ENCODE measurements at places on chromosomes 11 and 22.

GRCh38 chr22:49768951-49769690, 58.6 kb downstream of the BRD1 start:
- no peak for DNase-seq

- peak; percentile 64 for DNase-seq
Observed at GRCh38 chr11:8006349-8006977, 19.3 kb downstream of the EIF3F start.

DNA sequence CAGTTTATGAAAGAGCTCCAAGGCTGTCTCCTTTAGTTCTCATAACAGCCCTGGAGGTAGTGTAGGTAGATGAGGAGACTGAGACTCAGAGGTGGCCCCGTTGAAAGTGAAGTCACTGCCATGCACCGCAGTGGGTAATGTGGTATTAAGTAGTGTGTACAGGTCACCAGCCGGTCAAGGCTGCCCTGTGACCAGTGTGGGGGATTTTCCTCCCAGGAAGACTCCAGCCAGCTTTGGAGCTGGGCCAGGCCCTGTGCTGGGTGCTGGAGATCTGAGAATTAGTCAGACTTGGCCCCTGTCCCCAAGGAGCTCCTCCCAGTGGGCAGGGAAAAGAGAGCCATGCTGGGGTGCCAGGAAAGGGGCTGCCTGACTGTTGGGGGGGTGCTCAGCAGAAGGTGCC, 5.3 kb downstream of the OMP start:
- peak; percentile 89 for DNase-seq

- no peak for DNase-seq
Observed at GRCh38 chr22:31904651-31905050, 39.7 kb upstream of the YWHAH start.

GRCh38 chr11:80144897-80145594, 704.2 kb upstream of the TENM4 start:
- DNase-seq = no peak

DNA sequence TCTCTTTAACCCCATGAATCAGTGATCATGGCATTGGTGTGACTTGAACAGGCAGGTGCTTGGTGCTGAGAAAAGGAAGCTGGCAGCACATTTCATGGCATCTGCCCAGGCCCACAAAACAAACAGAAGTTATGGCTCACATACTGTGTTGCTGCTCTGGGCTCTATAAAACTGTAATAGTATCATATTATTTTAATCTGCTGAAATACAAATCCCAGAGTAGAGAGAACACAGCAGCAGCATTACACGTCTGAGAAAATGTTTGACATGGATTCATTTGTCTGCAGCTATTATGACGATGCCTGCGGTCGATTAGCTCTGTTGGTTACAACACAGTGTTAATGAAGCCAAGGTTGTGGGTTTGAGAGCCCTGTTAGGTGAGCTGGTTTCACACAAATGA, 80.8 kb downstream of the ALX4 start:
- DNase-seq = no peak

DNA sequence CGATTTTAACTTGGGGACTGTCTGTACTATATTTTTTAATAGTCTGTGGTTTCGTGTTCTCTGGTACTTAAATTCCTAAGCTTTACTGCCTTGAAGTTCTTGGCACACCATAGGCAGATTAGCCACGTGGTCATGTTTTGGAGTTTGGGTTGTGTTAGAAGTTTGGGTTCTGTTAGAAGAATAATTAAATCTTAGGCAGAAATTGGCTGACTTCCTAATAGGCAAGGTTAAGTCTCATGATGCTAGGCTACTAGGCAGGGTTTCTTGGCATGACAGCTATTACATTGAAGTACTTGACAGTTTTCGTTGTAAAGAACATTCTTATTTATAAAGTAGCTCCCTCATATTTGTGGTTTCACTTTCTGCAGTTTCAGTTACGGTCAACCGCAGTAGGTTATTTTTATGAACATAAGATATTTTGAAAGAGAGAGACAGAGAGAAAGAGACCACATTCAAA, 30.0 kb upstream of the MMP7 start:
- peak; percentile 59 for DNase-seq

- no peak for DNase-seq
Observed at GRCh38 chr11:46692450-46692849, 8.0 kb downstream of the ARHGAP1 start.

DNA sequence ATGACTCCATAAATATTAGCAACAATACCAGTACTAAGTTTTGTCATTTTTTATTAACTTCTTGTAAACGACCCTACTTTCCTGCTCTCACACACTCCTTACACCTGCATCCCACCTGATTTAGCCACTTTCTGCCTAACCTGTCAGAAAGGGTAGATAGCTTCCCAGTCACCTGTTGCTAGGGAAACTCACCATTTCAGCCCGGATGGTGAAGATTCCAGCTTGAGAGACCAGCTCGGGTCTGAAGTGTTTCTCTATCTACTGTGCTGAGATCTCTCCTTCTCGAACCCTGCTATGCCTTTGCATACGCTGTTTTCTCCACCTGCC, at the start of gene PARVG:
Gene PARVG (plus strand): TSS at position 220 of the 327 bp plus-strand sequence. CDS start 2,405 bp downstream, outside the sequence.
- DNase-seq = peak; percentile 45

DNA sequence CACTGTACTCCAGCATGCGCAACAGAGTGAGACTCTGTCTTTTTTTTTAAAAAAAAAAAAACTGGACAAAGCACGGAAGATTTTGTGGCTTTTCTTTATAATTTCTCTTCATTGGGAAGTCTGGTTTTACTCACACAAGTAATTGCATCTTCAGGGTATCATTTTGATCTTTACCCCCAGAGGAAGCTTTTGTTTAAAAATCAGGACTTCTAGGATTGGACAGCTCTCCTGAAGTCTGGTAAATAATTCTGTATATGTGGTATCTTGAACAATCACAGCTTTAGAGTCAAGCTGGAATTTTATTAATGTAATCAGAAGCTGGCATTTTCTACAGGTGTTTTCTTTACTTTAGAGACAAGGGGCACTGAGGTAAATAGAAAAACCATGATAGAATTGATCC, 208.1 kb upstream of the NARS2 start:
- no peak for DNase-seq

DNA sequence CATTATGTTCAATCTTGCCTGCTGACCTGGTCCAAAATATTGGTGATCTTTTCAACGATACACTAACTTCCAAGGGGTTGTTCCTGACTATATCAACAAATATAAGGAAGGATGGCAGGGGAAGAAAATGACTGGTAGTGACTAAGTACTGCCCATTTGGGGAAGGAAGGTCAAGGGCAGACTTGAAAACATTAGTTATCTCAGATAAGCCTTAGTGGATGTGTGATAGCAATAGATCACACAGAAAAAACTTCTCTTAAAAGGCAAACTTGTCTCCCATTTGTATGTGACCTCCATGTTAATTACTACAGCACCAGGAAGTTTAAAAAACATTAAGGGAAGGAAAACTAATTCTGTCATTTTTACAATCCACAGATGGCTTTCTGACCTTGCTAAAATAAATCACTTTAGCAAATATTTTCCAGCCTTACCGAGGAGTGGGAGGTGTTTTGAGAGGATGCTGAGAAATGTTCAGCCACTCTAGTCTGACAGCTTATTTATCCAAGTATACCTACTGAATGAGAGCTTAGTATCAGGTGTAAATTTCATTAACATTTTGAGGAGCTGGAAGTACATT, 88.2 kb upstream of the DDI1 start:
- DNase-seq = no peak

GRCh38 chr11:42770444-42771065, 541.2 kb upstream of the API5 start:
- no peak for DNase-seq

DNA sequence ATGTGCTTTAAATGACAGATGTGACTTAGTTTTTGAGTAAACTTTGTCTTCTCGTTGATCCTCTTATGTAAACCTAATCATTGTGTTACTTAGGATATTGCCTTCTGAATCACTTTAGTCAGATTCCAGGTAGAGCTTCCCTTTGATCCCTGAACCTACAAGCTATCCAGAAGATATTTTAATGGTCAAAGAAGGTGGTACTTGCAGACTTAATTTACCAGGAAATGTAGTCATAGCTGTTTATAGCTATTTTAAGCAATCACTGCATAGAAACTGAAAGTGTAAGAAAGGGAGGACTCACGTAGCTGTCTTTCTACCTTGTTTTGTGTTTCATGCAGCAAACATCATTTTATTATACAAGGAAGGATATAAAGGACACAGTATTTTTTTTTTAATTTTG, 189.5 kb downstream of the DDX10 start:
- DNase-seq = no peak

DNA sequence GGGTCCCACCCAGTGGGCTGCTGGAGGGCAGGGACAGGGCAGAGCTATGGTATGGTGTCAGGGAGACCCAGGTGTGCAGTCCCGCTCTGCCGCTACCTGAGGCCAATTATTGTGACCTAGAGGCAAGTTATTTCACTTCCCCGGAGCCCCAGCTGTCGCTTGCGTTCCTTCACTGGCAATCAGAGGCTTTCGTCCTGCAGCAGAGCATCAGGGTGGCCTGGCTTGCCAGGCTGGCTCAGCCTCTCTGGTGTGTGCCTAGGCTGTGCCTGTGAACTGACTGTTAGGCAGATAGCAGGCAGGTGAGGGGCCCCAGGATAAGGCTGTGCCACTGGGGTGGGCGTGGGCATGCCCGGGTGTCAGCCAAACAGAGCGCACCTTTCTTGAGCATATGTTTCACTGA, 31.4 kb downstream of the GLB1L2 start:
- DNase-seq = no peak

DNA sequence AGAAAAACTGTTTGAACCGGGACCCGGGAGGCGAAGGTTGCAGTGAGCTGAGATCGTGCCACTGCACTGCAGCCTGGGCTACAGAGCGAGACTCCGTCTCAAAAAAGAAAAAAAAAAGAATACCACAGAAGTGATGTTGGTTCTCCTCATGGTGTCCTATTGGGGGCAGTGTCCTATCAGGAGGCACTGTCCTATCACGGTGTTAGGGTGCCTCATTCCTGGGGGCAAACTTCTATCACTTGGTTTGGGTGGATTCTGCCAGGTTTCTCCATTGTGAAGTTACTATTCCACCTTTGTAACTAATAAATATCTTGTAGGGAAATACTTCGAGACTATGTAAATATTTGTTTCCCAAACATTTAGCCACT, 19.6 kb downstream of the PRR14L start:
- DNase-seq = no peak

- no peak for DNase-seq
Observed at GRCh38 chr22:38304526-38304925, 12.7 kb downstream of the CSNK1E start.

DNA sequence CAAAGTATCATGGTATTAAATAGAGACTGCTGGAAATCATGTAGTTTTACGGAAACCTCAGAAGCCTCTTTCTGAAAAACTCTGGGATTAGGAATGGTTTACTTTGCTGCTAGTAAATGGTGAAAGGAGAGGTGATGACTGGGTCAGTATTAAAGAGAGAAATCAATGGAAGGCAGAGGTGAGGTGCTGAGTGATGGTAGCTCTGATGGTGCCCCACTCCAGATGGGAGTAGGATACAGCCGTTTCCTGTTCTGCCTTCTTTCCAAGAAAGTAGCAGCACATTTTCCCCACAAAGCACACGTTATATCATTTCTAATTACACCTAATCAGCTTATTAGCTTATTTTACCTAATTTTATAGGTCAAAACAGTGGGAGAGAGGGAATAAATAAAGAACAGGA, 267.6 kb upstream of the PITPNB start:
- no peak for DNase-seq

DNA sequence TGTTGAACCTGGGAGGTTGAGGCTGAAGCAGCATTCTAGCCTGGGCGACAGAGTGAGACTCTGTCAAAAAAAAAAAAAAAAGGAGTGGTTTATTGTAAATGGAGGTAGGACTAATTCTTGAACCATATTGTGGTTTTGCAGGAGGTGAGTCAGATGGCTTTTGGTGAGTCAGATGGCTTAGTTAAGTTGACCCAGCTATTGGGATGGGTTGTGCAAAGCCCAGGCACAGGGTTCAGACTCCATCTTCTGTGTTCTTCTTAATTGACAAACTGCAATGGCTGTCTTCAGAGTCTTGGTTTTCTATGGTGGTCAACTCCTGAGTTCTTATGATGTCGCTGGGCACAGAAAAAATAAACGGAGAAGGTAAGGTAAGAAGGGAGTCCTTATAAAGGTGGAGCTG, 182.7 kb downstream of the ADAMTS15 start:
- DNase-seq = peak; percentile 93

GRCh38 chr11:118198370-118198769, 21.9 kb upstream of the SCN2B start:
- DNase-seq = peak; percentile 73

DNA sequence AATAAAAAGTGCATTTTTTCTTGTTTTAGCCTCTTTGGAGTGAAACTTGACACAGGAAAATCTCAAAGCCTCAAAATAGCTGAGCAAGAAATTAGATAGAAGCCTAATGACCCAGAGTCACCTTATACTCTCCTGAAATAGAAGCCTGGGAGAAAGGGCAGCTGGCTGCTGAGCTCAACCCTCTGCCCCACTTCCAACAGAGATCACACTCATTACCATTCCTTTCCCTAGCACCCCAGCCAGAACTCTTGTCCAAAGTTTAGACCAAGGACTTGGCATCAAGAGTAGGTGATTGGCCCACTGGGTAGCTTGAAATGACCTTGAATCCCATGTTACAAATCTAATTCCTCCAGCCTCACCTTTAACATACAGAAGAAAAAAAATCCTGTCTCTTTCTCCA, 62.7 kb upstream of the AMOTL1 start:
- DNase-seq = no peak

GRCh38 chr11:64891215-64891848, 12.9 kb upstream of the EHD1 start:
- no peak for DNase-seq

DNA sequence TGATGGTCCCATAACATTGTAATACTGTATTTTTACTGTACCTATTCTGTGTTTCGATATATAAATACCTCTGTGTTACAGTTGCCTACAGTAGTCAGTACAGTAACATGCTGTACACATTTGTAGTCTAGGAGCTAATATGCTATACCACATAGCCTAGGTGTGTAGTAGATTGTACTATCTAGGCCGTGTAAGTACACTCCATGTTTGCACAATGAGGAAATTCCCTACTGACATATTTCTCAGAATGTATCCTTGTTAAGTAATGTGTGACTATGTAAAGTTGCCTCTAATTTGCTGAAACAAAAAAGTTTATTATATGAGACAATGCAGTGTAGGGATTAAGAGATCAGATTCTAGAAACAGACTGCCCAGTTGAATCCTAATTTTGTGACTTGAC, 21.3 kb downstream of the CAPRIN1 start:
- DNase-seq = no peak

GRCh38 chr11:120020981-120021380, 116.9 kb downstream of the TRIM29 start:
- no peak for DNase-seq

DNA sequence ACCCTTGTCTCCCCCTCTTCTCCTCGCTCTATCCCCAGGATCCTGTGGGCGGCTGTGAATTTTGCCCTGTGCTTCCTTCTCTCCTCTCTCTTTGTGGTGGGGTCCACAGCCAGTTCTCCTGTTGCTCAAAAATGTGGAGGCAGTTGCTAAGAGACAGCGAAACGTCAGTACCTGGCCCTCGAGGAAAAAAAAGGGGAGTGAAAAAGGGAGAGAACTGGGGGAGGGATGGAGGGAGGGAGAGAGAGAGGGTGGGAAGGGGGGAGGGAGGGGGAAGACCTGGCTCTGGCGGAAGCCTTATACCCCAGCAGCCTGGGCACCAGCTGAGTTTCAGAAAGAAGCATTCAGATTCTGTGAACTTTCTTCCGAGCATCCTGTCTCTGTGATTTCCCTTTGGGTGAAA, 2.1 kb upstream of the LRRC55 start:
- no peak for DNase-seq

GRCh38 chr11:126026579-126026978, 36.1 kb downstream of the CDON start:
- DNase-seq = no peak

Measured in Daoy (cell line).